ENCODE measurements at places on chromosomes 5 and 9.
A peak's percentile ranks its signal among the peaks of the same experiment; 100 is the strongest.

DNA sequence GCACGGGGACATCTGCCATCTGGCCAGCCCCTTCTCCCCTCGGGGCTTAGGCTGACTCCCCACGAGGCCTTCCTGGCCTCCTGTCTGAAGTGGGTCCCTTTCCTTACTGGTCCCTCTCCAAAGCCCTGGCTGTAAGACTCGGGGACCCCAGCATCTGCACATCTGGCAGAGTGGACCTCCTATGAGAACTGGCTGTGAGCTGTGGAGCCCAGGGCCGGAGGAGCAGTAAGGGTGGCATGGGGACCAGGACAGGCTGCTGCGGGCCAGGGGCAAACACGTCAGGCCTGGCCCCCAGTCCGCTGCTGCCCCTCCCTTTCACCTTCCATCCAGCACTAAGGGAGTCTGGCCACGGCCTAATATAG lies 33.8 kb downstream of the EXOC3 start:
- no peak for DNase-seq

GRCh38 chr5:143182106-143182505 lies 221.4 kb downstream of the NR3C1 start:
- DNase-seq, result no peak

DNA sequence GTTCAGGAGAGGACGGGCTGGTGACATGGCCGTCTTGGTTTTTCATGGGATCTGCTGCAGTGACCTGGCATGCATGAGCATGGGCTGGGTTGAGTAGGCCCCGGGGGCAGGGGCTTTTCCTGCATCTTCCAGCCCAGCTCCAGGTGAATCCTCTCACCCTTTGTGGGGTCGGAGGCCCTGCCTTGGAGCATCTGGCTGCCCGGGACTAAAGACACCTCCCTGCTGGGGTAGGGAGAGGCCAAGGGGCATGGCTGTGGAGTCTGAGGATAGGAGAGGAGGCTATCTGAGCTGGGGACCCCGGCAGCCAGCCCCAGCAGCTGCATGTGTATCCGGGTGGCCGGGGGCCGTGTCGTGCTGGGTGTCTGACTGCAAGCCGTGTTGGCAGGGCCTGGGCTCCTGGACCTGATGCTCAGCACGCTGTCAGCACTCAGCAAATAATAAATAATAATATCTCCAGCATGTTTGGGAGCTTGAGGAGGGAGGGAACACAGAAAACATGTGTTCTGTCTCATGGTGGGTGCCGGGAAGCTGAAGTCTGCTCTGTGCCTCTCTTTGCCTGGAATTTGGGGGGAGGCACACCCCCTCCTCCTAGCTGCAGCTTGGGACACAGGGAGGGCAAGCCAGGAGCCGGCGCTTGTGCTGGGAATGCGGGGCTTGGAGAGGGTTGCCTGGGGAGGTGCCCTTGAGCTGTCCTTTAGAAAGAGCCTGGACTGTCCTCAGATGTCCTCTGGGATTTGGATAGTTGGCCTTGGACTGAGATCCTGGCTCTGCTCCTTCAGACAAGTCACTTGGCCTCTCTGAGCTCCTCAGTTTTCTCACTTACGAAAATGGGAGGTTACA lies 28.4 kb upstream of the PITX1 start:
- no peak for DNase-seq

GRCh38 chr9:122125158-122125508 lies 32.0 kb upstream of the TTLL11 start:
- peak; percentile 75 for DNase-seq

GRCh38 chr9:84822589-84823233 lies 153.2 kb downstream of the NTRK2 start:
- no peak for DNase-seq

GRCh38 chr9:81497091-81497490 lies 192.3 kb downstream of the TLE1 start:
- DNase-seq, result no peak

DNA sequence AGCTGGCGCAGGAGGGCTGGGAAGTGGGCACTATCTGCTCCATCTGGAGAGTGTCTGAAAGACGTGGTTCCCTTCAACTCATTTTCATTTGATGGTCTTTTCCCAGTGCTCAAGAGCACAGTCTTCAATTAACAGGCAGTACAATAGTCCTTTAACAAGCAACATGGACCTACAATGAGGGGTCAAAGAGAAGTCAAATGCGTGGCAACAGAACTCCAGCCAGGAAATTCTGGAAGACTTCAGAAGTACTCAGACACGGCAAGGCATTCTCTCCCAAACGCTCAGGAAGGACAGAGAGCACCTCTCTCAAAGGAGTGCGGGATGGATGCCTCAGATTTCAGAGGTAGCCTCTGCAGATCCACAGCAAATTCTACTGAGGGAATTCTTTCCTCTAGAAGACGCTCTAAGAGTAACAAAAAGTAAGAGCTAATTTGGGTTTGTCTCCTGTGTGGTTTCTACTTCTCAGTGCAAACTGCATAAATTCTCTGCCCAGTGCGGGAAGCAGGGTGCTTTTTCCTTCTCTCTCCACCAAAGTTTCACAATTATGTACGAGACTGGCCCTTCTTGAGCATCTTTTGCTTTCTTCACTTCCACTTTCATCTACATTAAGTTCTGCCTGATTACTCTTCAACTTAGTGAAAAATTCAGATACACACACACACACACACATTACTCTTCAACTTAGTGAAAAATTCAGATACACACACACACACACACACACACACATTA lies 56.4 kb downstream of the LHFPL2 start:
- no peak for DNase-seq

- no peak for DNase-seq
Observed at GRCh38 chr5:162762119-162762518, 675.3 kb upstream of the CCNG1 start.

- peak; percentile 94 for DNase-seq
Observed at GRCh38 chr9:99057665-99058625, 47.0 kb upstream of the TGFBR1 start.

- no peak for DNase-seq
Observed at GRCh38 chr5:139641116-139642080, 6.8 kb upstream of the CXXC5 start.

- DNase-seq, result no peak
Observed at GRCh38 chr5:139742173-139742903, 53.3 kb upstream of the PSD2 start.

GRCh38 chr9:130815242-130815808 lies 19.7 kb upstream of the ABL1 start:
- no peak for DNase-seq

- no peak for DNase-seq
Observed at GRCh38 chr9:81070689-81071088, 618.7 kb downstream of the TLE1 start.

DNA sequence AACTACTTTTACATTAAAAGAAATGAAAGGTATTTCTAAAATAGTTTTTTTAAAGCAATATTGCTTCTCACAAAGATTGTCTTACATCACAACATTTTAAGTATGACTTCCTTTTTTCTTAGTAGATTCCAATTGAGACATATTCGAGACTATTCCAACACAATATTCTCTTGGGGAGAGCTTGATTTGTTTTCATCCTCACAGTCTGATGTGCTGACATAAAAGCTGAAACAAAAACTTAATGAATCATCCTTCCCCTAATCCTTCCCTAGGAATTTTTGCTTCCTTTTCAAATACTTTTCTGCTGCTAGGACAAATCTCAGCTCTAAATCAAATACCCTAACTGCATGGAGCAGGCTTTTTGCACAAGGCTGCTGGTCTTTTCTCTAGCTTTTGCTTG lies 245.8 kb upstream of the MAP3K1 start:
- DNase-seq, result peak; percentile 43

GRCh38 chr5:88734191-88734640 lies 148.8 kb downstream of the MEF2C start:
- no peak for DNase-seq

- DNase-seq, result peak; percentile 45
Observed at GRCh38 chr5:115243412-115243811, 19.3 kb downstream of the PGGT1B start.

GRCh38 chr5:178323541-178323865 lies 90.9 kb upstream of the PHYKPL start:
- DNase-seq, result no peak

DNA sequence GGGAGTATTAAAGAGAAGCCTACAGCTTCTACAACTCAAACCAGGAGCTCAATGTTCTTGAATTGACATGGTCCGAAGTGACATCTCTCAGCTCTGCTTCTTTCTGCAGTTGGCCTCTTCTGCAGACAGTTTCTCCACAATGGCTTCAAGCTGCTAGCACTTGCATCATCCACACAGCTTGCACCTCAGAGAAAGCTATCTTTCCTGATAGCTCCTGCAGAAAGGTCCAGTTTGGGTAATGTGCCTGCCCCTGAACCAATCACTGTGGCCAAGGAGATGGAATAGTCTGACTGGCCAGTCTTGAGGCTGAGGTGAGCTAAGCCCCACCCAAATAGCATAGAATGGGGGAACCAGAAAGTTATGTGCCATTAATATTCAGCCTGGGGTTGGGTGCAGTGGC lies 95.8 kb upstream of the ABCA1 start:
- no peak for DNase-seq

GRCh38 chr9:92774274-92774673 lies 9.6 kb upstream of the BICD2 start:
- peak; percentile 92 for DNase-seq

DNA sequence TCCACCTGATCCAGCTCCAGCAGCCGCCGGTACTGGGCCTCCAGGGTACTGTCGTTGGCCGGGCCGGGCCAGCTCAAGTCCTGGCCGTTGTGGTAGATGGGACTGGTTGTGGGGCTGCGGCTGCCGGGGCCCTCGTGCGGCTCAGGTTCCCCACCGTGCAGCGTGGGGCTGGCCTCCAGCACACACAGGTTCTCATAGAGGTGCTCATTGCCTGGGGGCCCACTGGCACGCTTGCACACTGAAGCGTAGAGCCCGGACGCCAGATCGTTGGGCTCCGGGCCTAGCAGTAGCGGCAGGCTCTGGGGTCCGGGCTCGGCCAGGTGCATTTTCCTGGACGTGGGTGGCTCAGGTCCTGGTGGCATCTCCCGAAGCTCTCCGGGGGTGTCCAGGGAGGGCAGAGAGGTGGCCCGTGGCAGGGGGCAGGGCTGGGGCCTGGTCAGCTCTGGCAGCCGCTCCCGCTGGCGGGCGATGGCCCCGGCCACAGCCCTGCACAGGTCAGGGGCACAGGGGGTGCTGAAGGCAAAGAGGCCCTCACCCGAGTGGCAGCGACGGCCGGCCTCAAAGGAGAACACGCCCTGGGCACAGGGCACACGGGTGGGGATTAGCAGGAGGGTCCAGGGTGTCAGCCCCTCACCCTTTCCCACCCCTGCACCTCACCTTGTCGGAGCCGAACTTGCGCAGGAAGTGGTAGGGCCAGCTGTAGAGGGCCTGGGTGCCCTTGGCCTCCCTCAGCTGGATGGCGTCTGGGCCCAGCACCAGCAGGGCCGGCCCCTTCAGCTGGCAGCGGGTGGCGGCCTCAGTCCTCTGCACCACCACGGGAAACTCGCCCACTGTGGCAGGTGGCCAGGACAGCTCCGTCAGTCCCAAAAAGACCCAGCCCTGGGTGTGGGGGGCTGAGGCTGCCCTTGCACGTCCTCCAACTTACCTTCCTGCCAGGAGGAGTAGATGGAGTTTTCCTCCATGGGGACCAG lies 5.3 kb downstream of the DOK3 start:
- DNase-seq, result no peak
